AG04449 (cell line): ENCODE measurements at places on chromosomes 2 and 18.

DNA sequence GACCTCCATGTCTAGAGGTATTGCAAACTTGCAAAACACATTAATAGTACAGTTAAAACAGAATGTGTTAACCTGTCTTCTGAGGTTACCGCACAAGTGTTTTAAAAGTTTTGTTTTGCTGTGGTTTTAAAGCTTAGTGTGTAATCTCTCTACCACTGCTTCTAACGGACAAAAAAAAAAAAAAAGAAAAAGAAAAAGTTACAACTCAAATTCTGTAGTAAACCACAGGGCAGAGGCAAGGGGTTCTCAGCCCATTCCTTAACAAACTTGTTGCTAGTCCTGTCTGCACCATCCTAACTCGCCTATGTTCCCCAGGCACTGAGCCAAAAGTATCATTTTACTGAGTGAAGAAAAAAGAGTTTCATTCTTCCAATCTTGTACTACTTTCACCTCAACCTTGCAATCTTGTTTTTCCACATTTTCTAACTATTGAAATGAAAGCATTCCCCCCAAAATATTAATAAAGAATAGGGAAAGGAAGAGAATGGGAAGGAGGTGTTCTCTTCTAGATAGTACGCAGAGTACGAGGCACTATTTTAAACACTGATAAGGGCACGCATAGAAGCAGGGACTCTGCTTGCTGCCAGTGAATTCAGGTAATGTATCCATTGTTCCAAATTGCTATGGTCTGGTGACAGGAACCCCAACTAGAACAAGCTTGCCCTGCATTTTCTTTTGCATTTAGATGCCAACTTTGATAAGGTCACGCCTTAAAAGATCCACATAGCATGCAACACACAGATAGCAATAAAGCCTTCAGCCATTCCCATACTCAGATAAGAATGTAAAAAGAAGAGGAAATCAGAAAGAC is 47.1 kb downstream of the IKZF2 start:
- no peak for DNase-seq

DNA sequence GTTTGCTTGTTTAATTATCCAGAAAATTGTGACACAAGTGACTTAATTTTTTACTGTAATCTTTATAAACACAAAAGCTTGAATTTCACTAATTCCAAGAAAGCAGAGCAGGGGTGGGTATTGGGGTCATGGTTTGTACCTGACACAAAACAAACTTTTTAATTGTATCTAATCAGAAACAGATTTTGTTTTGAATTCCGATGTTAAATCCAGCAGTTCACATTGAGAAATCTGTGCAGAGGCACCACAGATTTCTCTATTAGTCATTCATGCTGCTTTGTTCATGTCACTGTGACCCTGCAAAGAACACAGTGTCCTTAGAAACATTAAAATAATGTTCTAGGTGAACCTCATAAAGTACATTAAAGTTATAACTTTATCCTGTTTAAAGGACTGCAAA is 443.4 kb downstream of the NYAP2 start:
- no peak for DNase-seq

DNA sequence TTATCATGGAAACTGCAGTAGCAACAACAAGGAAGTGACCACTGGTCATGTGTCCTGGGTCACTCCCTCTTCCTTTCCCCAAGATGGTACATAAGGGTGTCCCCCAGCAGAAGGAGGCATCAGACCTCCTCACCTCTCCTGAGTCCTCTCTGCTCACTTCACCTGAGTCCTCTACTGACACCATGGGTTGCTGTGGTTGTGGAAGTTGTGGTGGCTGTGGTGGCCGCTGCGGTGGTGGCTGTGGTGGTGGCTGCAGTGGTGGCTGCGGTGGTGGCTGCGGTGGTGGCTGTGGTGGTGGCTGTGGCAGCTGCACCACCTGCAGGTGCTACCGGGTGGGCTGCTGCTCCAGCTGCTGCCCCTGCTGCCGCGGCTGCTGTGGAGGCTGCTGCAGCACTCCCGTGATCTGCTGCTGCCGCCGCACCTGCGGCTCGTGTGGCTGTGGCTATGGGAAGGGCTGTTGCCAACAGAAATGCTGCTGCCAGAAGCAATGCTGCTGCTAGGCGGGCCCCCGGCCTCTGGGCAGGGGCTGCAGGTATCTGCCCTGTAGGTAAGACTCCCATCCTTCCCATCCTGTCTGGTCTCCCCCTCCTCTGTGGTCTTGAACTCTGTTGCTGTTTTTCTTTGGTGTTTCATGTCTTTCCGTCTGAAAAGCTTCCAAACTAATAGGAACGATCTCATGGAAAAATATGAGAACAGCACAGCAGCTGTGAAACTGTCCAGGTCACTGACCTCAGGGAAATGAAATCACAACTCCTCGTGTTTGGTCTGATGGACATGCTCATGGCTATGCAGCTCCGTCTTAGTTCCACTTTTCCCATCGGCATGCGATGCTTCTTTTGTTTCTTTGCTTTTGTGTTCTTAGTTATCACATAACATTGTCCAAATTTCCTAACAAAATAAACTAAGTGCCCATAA is at the start of gene SCYGR4:
Gene SCYGR4 (plus strand): TSS at position 183 of the 915 bp plus-strand sequence. CDS start 0 bp downstream, at position 183.
- no peak for DNase-seq

DNA sequence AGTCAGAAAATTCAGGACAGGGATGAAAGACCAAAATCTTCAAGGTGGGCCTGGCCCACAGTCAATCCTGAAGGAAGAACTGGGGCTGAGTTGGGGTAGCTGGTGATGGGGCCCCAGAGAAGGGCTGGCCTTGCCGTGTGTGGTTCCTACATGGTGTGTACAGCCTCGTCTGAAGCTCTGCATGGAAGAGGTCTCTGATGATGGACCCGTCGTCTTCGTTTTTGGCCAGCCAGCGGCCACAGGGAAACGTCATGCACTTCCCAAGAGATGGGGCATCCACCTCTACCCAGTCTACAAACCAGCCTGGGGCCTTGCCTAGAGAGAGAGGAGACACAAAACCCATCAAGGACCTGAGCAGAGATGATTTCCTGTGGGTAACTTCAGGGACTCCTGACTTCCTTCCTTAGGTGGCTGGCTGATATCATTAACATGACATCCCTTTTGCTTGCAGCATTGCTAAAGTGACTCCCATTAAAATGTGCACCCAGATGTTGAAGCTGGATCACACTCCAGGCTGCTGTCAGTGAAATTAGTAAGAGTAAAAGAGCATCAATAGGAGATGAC is 115.3 kb downstream of the LOXHD1 start:
- DNase-seq, result no peak

DNA sequence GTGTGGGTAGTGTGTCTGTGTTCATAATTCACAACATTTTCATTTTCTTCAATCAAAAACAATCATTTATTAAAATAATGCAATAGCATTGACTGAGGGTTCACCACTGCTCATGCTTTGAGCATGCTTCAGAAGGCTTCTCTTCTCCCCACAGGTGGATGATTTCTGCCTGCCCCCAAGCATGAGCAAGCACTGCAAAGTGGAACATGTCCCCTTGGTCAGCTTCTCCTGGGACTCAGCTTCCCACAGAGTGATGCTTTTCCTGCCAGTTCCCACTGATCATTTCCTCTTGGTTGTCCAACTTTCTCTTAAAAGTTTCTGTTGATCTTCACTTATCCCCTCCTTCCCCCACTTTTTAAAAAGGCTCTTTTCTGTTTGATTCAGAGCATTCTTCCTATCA is 31.5 kb upstream of the CDH19 start:
- no peak for DNase-seq

GRCh38 chr2:21231985-21232384 is 108.2 kb downstream of the TDRD15 start:
- DNase-seq, result no peak

DNA sequence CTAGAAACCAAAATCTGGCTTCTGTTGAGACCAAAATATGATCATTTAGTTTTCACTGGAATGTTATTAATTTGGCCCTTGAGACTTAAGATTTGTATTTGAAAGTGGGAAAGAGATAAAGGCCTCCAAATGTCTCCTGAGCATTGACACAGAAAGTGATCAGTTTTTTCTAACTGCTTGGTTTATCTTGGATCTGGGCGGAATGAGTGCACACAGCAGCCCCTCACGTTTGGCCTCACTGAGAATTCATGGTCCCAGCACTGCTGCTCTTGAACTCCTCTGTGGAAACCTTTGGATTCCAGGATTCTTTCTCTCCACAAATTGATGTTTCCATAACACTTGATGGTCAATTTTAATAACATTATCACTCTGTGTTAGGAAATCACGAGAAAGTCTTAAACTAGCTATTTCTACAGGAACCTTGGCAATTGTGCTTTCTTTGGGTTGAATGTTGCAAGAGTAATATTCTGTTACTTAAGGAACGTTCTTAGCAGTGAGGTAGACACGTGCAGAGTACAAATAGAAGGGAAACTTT is 180.3 kb upstream of the BCL2L11 start:
- no peak for DNase-seq

GRCh38 chr2:218877331-218877730 is 3.3 kb upstream of the WNT10A start:
- DNase-seq, result no peak

DNA sequence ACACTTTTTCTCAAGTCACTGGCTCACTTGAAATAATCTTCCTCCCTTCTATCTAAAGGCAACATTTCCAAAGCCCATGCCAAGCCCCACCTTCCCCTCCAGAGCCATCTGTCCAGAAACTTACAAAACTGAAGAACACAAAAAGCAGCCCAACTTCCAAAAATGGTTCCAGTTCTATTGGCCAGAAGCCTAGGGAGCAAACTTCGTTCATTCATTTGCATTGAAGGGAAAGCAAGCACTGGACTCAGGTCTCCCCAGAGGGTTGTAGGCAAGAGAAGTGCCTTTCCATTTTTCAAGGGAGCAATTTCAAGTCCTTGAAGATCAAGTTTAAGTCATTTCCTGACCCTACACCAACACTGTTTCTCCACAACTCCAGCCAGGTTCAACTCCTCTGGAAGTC is 585.0 kb downstream of the BCL11A start:
- DNase-seq, result no peak

DNA sequence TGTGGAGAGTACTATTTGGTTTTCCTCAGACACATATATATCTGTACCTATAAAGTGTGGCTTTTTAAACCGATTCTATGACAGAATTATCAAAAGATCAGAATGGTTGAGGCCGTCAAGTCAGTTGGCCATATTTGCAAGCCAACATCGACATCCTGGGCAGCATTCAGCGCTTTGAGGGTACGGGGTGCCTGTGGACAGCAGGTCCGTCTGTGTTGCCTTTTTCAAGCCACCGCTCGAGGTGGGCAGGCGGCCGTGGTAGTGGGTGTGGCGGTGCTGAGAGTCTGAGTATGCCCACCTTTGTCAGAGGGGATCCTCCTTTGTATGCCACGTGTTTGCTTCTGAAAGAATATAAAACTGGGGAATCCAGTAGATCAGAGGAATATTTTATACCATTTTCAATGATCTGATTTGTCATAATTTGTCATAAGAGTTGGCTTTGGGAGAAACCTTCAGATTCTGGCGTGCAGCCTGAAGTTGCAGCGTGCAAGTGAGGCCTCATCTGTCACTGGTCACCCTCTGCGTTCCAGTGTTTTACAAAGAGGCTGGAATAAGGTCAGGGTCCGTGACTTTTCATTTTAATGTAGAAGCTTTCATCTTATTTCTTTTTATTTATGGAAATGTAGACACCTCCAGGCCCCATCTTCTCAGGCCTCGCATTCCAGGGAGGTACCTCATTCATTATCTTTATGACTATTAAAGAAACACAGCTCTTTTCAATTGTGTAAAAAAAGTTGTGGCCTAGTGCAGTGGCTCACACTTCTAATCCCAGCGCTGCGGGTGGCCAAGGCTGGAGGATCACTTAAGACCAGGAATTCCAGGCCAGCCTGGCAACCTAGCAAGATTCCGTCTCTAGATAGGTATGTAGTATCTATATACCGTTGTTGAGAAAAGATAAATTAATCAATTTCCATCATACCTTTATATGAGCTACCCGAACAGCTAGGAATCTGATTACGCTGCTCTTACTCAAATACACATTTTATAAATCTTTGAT is 37.8 kb upstream of the RBM44 start:
- no peak for DNase-seq

GRCh38 chr2:216436383-216436782 is 24.1 kb downstream of the SMARCAL1 start:
- DNase-seq, result peak; percentile 86

DNA sequence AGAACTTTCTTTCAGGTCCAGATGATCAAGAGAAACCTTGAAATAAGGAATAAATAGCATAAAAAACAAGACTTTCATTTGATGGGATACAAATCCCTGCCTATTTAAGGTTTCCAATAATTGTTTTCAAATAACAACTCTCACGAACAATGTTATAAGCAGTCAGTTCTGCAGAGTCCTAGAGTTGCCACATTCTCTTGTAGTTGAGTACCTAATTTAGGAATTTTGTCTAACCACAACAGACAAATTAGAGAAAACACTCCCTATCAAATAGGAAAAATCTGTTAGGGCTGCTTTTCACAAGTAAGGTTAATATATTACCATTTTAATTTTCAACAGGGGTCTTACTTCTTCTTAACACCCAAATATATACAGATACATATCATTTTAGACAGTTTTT is 130.1 kb upstream of the CDH20 start:
- no peak for DNase-seq

- DNase-seq, result no peak
Observed at GRCh38 chr2:200373973-200374416, 67.5 kb downstream of the SPATS2L start.

DNA sequence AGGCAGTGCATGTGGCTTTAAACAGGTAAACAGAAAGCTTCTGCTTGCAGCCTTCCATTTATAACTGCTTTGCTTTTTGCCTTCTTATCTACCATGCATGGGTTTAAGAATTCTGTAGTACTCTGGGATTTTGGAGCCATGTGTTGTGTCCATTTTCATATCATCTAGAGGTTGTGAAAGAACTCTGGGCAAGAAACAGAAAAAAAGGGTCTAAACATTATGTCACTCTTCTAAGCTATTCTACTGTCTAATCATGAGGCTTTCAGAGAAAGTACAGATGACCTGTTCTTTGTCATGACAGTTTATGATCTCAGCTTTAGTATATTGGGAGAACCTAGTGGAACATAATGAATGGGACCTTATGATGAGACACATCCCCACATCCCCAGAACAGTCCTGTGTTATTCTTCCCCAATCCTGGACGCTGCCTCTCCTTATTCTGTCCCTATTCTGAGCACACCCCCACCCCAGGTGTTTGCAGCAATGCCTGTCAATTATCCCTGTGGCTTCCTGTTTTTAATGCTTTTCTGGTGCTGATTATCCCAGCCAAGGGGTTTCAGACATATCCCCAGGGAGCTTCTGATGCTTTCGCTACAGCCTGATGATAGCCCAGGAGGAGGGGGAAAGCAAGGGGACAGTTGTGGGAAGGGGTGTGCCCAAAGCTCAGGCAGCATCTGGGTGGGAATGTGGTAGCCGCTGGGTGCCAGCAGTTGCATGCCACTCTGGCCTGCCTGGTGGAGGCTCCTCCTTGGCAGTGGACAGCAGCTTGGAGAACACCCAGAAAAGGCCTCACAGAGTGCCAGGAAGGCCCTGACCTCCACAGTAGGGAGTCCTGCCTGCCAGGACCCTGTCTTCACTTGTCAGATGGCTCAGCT is 169.5 kb upstream of the MAP3K20 start:
- DNase-seq, result no peak
